CD4-positive, alpha-beta T cell treated with Interleukin-17A for 4 hours (primary cell): ENCODE measurements at places on chromosomes 13 and 19.

DNA sequence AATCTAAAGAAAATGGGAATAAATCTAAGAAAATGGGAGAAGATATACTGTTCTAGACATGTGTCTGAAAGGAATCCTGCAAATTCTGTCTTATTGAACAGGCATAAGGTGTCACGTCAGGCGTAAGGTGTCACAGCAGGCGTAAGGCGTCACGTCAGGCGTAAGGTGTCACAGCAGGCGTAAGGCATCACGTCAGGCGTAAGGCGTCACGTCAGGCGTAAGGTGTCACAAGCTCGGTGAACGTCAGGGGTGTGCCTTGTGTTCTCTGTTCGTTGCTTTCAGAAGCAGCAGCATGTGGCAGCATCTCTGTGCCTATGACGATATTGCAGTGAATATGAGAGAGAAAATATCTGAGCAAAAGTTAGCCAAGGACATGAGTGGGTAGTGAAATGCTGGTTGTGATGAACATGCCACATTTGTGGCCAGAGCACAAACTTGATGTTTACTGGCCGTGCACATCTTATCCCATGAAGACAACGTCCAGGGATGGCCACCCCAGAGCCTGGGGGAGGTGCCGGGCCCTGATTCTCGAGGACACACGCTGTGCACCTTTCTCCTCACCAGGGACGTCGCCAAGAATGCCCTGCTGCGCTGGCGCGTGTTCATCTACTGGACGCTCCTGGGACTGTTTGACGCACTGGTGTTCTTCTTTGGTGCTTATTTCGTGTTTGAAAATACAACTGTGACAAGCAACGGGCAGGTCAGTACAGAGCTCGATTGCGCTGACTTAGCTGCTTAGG is 107.0 kb upstream of the MCF2L start:
- DNase-seq: no peak

- no peak for DNase-seq
Measured at GRCh38 chr13:34933349-34933748, 8.7 kb upstream of the NBEA start.

DNA sequence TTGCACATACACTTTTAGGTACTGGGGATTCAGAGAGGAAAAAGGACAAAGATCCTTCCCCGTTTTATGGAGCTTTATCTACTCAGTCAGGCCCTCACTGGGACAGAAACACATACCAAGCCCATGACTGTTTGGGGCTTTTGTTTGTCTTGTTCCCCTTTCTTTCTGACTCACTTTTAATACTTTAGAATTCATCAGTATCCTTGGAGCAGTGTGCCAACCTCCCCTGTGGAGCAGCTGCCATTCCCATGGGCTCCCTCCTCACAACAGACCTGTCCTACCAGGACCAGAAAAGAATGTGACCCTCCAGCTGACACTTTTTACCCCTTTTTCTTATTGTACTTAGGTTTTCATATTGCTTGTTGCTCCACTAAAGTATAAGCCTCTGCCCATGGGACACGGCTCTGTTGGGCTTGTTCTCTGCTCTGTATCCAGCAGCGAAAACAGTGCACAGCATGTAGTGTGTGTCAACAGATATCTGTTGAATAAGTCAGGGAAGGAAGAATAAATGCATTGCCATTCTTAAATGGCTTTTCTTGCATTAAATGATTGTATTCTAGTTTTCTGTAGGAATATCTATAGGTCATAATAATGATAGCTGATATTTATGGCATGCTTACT is 431.1 kb downstream of the EFNB2 start:
- DNase-seq: no peak

- no peak for DNase-seq
Measured at GRCh38 chr13:89113744-89114143, 1442.6 kb downstream of the SLITRK5 start.

GRCh38 chr13:110523838-110524540 is 37.5 kb downstream of the RAB20 start:
- DNase-seq: no peak

DNA sequence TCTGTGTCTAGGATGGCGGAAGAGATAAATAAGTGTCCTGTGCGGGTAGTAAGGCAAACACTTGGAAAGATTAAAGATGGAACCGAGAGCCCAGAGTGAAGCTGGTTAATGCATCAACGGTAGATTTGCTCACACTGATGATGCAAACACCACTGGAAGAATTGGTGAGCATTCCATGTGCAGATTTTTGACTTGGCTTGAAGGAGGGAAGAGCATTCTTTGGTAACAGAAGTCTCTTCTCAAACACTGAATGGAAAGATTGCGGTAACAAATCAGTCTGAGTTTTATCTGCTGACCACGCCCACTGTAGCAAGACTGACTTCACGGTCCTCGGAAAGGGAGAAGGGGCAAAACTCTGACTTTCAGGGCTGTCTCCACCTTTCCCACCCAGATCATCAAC is 112.5 kb downstream of the COL4A1 start:
- DNase-seq: no peak

- no peak for DNase-seq
Measured at GRCh38 chr13:22325761-22326160, 654.9 kb downstream of the FGF9 start.

DNA sequence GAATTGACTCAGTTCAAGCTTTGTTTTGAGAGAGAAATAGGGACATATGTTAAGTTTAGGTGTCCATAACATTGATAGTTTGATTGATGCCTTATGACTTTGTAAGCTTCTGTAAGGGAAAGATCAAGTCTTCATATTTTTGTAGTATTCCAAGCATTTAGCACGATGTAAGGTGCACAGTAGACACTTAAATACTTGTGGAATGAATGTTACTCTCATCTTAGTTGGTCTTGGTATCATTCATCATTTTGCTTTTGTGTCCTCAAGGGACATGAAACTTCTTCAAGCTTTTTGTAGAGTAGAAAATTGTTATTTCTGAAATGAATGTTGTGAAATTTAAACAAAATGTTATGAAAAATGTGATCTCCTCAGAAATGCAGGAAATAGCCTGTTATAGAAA is 10.1 kb downstream of the TDRD3 start:
- DNase-seq: no peak

- no peak for DNase-seq
Measured at GRCh38 chr13:20263393-20264044, 31.4 kb upstream of the GJB6 start.

DNA sequence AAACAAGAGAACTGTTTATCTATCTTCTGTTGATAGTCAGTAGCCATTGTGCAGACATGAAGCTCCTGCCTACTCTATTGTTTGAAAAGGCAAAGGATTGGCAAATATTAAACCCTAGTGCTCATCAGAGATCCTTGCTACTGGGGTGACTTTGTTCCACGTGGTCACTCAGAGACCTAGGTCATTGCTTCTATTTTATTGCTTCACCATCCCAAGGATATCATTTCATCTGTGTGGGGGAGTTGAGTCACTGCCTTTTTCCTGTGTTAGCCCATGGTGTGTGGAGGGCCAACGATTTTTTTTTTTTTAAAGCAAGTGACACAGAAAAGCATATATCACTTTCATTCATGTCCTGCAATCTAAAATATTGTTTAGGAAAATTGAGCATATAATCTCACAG is 254.1 kb upstream of the RXFP2 start:
- no peak for DNase-seq

- DNase-seq: no peak
Measured at GRCh38 chr19:14580623-14581237, 2.2 kb upstream of the CLEC17A start.

- DNase-seq: peak; percentile 62
Measured at GRCh38 chr19:7515645-7516151, at the start of gene ZNF358. Gene ZNF358 (plus strand): TSS chr19:7516103. CDS start chr19:7519243, 3,140 bp downstream.

- DNase-seq: no peak
Measured at GRCh38 chr19:35046461-35046860, 4.9 kb downstream of the HPN start.

DNA sequence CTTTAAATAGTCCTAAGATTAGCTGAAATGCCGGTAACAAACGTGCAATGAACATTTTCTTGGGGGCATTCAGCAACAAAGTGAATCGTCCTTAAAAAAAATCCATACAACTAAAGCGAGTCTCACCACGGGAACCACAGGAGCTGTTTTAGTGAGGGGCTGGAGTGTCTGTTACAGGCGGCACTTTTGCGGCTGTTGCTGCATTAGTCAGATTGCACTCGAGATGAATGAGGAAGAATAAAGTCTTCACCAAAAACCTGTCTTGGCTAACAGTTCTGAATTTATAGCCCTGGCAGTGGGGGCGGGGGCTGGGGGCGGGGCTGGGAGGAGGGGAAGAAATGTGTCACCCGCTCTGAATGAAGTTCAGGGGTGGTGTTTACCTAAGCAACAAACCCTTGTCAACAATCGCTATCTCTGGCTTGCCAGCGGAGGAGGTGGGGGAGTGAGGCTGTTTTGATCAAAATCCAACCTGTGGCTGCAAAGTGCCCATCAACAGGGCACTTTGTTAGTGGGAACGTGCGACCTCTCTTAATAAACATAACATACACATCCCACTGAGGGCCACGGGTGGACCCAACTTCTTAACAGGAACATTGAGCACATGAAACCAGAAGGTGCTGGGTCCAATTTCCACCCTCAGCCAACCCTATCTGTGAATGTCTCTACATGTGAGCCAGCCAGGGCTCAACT is 44.5 kb downstream of the RFX2 start:
- DNase-seq: peak; percentile 78

GRCh38 chr19:9848762-9849161 is 13.6 kb downstream of the PIN1 start:
- DNase-seq: no peak

DNA sequence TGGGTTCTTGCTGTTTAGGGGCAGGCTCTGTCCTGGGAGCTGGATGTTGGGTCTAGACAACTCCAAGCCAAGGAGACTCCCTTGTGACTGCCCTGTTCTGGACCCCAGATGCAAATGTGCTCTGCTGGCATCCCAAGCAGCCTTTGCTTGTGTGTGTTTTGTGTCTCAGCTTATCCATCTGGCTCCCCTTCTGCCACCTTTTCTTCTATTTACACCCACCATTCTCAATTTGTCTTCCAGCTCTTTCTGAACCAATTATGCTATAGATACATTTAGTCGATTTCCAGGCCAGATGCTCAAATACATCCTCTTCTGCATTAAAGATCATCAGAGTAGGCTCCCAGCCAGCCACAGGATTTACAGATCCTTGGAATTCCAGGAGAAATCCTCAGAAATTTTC is 115.0 kb upstream of the SLC7A1 start:
- no peak for DNase-seq

DNA sequence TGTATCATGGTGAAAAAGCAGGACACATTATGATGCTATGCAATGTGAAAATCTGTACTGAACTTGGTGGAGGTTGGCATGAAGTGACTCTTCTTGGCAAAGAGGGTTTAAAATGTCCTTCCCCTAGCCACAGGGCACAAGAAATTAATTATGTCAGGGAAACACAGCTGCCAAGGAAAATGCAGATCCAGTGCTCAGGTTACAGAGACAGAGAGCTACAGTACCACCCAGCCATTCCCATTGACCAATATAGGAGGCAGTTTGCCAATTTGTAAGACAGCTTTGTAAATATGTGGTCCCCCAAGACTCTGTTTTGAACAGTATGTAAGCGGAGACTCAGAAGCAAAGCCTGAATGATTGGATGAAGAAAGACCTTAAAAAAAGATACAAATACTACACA is 69.4 kb upstream of the KLF12 start:
- DNase-seq: no peak

DNA sequence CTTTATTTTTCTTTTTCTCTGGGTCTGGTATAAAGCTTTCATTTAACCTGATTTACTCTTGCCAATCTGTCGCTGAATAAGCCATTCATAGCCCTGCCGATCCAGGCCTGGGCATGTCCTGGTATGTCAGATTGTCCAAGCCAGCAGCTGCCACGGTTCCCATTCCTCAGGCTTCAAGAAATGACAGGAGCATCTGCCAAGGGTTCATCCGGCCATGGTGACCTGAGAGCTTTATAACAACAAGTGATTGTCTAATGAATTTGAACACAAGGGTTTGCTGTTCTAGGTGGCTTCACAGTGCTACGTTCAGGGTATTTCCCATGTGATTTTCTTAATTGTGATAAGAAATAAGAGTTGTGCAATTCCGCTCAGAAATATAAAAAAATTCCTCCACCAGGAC is 20.0 kb downstream of the PNMA8A start:
- no peak for DNase-seq

DNA sequence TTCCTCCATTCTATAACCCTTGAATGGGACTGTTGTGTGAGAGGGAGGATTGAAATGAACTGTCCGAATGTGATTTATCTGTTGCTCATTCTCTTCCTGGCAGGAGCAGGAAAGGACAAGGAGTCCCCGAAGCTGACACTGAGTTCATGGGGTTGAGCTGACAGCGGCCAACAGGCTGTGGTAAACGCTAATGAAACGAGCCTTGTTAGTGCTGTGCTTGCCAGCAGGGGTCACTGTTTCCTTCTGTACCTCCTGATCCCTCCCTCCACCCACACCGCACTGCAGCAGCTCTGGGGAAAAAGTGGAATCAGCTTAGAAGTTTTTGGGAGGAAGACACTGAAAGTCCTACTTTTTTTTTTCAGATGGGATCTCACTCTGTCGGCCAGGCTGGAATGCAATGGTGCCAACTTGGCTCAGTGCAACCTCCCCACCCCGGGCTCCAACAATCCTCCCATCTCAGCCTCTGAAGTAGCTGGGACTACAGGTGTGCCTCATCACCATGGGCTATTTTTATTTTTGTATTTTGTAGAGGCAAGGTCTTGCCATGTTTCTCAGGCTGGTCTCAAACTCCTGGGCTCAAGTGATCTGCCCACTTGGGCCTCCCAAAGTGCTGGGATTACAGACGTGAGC is 6.7 kb upstream of the ZNF761 start:
- peak; percentile 82 for DNase-seq

DNA sequence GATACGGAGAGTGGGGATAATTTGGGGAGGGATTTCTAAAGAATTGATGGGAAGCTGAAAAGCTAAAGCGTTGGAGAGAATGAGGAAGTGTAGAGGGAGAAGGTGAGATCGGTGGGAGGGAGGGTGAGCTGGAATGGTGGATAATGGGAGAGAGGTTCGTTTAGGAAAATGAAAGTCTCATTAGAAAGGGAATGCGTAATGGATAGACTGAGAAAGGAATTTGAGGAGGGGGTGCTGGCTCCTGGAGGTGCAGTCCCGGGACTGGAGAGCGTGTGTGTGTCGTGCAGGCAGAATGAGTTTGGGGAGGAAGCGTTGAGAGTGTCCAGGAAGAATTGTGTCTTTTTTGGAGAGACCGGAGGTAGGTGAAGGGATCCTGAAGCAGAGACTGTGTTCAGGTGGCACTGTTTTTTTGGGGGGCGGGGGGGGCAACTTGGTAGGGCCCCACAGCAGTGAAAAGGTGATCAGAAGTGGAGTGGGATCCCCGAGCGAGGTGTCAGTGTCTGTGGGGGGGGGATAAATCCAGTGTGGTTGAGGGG is 1.4 kb downstream of the ACTN4 start:
- no peak for DNase-seq
